GM23248 (cell line): ENCODE measurements at places on chromosomes 3 and 15. TPM values are rescaled to one million over a fixed set of nuclear protein-coding genes. Genes with fewer than 3 reads are reported as not detected.

ALG1L2 gene
- total RNA-seq: not detected in 2 replicates

THSD4 gene
- total RNA-seq: 50.6 and 58.9 TPM in 2 replicates

ALS2CL gene
- total RNA-seq: 3.1 and 3.4 TPM in 2 replicates

DNA sequence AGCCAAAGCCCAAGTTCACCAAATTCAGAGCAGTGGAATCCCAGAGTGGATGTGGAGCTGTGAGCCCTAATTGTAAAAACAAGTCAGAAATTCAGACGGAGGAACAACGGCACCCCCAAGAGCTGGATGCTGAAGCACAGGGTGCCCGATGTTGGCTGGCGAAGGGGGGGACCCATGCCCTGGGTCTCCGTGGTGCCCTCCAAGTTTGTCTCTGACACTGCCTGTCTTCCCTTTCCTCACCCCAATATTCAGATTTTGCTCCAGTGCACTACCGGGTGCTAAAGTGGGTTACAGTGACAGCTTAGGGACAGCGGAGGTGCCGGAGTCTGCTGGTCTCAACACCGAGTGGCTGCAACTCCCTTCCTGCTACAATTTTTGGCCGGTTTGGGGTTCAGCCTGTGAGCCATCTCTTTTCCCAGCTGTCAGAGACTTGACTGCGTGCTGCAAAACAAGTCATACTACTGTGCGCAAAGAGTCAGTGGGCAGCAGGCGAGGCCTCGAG is 6.6 kb downstream of the GRIP2 start:
- DNase-seq: no peak

- no peak for DNase-seq
Observed at GRCh38 chr15:70032509-70032908, 65.2 kb downstream of the TLE3 start.

DNA sequence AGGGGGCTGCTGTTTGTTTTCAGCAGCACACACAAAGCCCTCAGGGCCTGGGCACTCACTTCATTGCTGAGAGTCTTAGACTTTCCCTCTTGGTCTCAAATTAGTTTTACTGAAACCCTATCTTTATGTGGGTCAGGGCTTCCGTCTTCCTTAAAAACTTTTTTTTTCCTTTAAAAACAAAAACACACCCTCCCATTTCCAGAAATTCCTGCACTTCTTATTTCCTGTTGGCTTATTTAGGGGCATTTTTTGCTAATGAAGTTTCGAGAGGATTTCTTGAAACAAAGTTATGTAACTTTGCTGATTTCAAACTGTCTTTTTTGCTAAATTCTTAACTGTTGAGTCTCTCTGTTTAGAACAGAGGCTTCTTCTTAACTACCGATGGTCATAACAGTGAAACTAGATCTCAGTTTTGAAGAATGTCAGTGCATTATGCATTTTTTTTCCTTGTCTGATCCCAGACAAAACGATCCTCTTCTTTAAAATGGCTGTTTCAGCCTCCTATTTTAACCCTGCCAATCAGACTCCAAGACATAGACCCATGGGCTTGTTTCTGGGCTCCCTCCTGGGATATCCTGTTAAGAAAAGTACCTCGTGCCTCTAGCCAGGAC is 23.3 kb downstream of the ANAPC13 start:
- DNase-seq: peak; percentile 86

- DNase-seq: no peak
Observed at GRCh38 chr3:48672522-48672921, 9.8 kb upstream of the CELSR3 start.

- no peak for DNase-seq
Observed at GRCh38 chr3:168044049-168044448, 51.7 kb downstream of the GOLIM4 start.

- DNase-seq: peak; percentile 14
Observed at GRCh38 chr3:161630794-161631193, 134.2 kb downstream of the OTOL1 start.

- DNase-seq: peak; percentile 5
Observed at GRCh38 chr15:94844538-94845389, 613.4 kb downstream of the MCTP2 start.

DNA sequence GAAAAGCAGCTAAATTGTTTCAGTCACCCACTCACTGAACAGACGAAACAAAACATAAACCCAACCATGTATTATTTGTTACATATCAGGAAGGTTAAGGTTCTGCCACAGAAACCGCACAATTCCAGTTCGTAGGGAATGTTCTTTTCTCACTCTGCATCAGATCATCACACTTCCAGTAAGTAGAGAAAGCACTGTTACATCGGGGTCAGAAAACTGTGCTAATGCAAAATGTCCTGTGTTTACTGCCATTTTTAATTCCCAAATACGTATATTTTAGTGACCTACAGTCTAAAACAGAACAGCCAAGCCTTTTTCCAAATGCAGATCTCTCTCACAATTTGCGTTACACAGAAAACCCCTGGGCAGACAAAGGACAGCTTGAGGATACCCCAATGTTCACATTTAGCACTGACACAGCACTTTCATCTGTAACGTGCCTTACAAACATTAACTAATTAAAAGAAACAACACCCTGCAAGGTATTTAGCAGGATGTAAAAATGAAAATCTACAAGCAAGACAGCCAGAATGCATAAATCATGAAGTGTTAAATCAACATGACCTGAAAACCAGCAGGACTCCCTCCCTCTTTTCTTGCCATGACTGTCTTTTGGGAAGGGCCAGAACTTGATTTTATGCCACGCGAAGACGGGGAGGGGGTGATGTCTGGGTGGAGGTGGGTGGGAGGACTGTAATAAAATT is 34.8 kb upstream of the SKIL start:
- DNase-seq: no peak
